SW 1271 (cell line): ENCODE measurements at places on chromosomes 1 and 21.

DNA sequence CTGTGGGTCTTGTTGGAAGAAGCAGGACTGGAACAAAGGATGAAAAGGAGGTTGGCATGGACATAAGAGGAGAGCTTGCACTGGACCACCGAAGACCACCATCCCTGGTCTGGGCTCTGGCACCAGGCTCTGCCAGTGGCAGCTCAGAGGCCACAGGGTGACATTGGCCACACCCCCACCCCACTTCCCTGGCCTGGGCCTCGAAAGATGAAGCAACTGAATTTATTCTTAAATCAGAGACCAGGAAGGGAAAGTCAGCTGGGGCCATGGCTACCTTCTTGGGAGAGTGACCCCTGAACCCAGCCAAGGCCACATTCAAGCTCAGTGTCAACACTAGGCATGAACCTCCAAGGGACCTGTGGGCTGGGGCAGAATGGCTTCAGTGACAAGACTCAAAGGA lies 4.0 kb downstream of the KLHDC7A start:
- no peak for DNase-seq

- DNase-seq = no peak
Observed at GRCh38 chr21:46099476-46099875, 1.6 kb downstream of the COL6A2 start.

GRCh38 chr1:65459397-65459768 lies 38.9 kb downstream of the LEPR start:
- peak; percentile 18 for DNase-seq

- no peak for DNase-seq
Observed at GRCh38 chr1:168615965-168616364, 39.6 kb downstream of the XCL1 start.
